Activated naive CD4-positive, alpha-beta T cell treated with anti-CD3 and anti-CD28 coated beads, Interleukin-2, amount 10 ng/mL, durations not matched to agents 7 days and 5 days (primary cell): ENCODE measurements at places on chromosomes 7 and 10.
A peak's percentile ranks its signal among the peaks of the same experiment; 100 is the strongest.

DNA sequence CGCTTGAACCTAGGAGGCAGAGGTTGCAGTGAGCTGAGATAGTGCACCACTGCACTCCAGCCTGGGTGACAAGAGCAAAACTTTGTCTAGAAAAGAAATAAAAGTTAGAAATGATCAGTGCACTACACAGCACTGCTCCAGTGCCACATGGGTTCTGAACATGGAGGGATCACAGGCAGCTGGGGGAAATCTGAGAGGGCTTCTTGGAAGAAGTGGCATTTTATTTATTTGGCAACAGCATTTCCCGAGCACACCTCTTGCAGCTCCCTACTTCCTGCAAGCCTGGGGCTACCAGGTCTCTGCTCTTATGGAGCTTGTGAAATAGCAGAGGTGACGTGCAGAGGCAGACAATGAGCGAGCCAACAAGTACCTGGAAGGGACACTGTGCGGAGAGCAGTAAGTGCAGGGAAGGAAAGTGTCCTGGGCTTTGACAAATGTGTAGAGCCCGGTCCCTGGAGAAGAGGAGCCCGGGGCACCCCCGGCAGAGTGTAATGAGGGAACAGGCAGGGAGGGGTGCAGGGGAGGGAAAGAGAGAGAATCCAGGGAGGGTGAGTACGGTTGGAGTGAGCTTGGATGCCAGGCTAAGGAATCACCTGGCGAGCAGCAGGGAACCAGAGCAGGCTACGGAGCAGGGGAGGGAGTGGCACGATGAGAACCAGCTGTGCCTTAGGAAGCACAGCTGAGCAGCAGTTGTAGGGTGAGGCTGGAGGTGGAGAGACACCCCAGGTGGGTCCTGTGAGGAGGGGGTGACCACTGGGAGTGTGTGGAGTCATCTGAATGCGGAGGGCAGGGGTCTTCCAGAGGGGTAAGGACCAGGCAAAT lies 104.6 kb upstream of the CTBP2 start:
- DNase-seq, result no peak

DNA sequence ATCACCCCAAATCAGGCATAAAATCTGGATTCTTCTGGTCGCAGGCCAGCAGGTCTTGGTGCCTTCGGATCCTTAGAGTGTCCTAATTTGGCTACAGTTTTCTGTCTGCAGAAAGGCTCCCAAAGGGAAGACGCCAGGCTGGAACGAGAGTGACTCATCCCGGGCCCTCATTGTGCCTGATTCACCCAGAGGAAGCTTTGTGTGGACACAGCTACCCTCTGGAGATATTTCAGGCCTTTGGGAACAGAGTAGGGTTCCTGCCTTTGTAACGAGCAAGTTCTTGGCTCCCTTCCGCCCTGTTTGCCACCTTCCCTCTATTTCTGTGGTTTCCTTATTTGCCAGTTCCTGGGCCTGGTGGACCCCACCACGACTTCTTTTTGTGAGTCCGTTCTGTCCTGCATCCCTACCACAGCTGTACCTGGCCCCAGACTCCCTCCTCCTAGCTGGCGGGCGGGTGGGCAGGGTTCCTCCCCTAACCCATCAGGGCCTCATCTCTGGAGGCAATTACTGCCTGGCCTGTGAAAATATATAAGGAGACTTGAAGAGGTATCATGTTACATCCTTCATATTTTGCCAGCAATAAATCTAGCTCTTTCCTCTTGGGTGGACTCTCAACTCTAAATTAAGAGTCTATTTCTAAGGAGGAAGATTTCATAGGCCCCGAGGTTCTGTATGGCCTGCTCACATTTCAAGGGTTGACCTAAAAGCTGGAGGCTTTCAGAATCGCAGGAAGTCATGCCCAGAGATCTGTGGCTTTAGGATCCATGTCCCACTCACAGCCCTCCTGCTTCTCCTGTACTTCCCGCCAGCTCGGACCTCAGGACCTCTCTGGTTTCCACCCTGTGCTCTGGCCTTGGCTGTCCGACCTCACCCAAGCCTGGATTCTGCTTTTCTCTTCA lies 219.2 kb upstream of the ZNF32 start:
- DNase-seq, result no peak

- DNase-seq, result no peak
These were observed 4.7 kb downstream of the PLAC9 start for GRCh38 chr10:80137031-80137862.

DNA sequence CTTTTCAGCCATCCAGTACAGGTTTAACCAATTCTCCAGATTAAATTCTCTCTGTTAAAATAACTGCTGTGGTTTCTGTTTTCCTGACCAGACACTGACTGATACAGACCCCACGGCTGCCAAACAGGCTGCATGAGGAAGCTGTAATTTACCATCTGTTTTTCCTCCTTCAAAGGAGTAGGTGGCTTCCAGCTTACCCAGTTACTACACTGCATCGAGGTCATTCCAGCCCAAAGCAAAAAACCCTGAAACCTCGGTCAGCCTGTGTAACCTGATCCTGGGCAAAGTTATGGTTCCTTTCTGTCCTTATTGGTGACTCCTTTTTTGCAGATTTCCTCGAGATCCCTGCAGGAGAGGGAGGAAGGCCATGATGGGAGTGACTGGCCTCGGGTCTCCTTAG lies 27.9 kb upstream of the LOXL4 start:
- no peak for DNase-seq

DNA sequence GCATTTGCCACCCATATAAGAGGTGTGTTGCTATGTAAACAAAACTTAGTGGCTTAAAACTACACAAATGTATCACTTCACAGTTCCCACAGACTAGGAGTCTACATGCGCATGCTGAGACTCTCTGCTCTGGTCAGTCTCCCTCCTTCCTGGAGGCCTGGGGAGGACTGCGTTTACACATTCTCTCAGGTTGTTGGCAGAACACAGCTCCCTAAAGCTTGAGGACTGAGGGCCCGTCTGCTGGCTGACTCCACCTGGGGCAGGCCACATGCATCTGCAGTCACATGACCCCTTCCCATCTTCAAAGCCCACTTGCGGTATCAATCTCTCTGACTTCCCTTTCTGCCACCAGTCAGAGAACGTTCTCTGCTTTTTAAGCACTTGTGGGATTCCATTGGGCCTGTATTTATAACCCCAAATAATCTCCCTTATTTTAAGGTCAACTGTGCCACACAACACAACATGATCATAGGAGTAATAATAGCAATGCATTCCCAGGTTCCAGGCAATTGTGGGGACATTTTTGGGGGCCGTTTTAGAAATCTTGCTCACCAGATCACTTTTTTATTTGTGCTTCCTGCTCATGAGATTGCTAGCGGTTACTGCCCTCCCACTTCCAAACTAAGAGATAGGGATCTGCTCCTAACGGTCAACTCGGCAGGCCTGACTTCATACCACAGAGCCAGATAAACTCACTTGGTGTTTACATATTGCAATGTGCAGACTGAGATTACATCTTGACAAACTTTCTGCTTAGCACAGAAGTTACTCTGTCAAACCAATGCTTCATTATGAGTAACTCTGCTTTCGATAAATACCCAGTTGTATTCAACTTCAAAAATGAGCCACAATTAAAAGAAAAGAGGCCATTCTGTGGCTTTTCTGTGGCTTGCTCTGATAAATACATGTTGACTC lies 96.3 kb downstream of the ALOX5 start:
- DNase-seq, result peak; percentile 79

DNA sequence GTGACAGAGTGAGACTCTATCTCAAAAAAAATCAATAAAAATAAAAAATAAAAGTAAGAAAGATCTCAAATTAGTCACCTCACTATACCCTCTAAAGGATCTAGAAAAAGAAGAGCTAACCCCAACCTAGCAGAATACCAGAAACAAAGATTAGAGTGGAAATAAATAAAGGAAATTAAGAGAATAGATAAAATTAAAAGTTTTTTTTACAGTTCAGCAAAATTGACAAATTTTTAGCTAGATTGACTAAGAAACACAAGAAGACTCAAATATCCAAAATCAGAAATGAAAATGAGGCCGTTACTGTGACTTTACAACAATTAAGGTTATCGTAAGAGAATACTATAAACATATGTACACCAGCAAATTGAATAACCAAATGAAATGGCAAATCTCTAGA lies 29.1 kb downstream of the KCTD7 start:
- no peak for DNase-seq
